Mesenteric fat pad (tissue), 1 donor: ENCODE measurements at places on chromosomes 12 and 14. TPM values are rescaled to one million over a fixed set of nuclear protein-coding genes. Genes with fewer than 3 reads are reported as not detected.

GRCh38 chr12:106840243-106840642, 65.8 kb downstream of the RIC8B start:
- DNase-seq = no peak

GRCh38 chr12:3882406-3882805, 9.2 kb upstream of the PARP11 start:
- DNase-seq = no peak

- no peak for DNase-seq
These were observed 4.5 kb downstream of the NOP2 start for GRCh38 chr12:6563448-6564050.

DNA sequence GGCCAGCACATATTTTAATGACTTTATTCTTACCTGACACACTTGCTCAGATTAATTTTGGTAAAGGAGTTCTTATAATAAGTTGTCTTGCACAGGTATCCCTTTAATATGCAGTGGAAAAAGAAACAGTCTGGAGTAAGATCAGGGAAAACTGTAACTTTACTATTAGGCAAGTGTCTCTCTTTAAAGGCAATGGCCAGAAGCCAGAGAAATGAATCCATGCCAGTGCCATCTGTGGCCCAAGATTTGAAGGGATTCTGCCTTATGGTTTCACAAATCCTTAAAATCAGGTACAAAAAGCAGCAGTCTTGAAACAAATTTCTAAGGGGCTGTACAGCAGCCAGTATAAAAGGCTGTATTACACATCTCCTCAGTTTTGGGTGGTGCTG, 22.4 kb downstream of the NFYB start:
- no peak for DNase-seq

- no peak for DNase-seq
These were observed 269.7 kb downstream of the RAD51B start for GRCh38 chr14:68089146-68089731.

GRCh38 chr14:59565087-59565486, 11.5 kb downstream of the CCDC175 start:
- no peak for DNase-seq

DNA sequence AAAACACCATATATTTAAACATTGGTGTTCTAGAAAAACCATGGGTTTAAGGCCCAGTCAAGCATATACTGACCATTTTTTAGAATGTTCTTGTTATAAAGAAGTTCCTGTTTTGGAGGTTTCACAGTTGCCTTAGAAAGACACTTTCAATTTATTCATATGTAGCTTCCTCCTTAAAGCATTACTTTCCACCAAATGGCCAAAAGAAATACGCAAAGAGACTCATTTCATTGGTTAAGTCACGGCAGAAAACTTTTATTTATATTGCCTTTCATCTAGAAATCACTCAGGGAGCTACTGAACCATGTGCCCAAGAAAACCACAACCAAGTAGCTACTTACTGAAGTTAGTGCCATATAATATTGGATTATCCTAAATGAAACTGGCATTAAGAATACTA, 40.0 kb downstream of the MYBPC1 start:
- DNase-seq = no peak

The KLRG1 gene
- 7.7 TPM for total RNA-seq

The IL22 gene
- not detected for total RNA-seq
